ENCODE measurements at places on chromosomes 3 and 15.

- no peaks in the 10 kb centered on the region for H3K27me3 ChIP-seq
- H3K36me3 ChIP-seq = no peaks in the 10 kb centered on the region
- DNase-seq = no peak
- peaks cover 18% of the 10 kb centered on the region for H3K4me1 ChIP-seq
- no peak overlapping the region for H3K27ac ChIP-seq
- no peak overlapping the region for H3K4me3 ChIP-seq
Observed at GRCh38 chr15:90044916-90045371, 43.8 kb downstream of the ZNF710 start.

- H3K27me3 ChIP-seq = no peaks in the 10 kb centered on the region
- no peaks in the 10 kb centered on the region for H3K4me1 ChIP-seq
- H3K36me3 ChIP-seq = no peaks in the 10 kb centered on the region
- H3K4me3 ChIP-seq = no peak overlapping the region
- no peak overlapping the region for H3K27ac ChIP-seq
- no peak for DNase-seq
Observed at GRCh38 chr3:114714237-114714636, 420.4 kb downstream of the TIGIT start.

DNA sequence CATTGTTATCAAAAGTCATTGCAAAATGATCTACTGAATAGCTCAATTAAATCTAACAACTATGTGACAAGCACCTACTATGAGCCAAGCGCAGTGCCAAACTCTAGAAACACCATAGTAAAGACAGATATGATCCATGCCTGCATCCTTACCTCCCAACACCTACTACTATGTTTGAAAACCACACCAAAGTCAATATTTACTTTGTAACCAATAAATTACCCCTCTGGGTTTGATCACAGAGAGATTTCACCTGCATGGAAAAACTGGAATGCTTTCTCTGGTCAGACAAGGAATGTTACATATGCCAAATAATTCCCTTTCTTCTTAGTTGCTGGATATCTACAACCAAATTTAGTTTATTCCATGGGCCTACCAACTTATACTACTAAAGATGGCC, 422.2 kb downstream of the FHIT start:
- peaks cover 5% of the 10 kb centered on the region for H3K4me1 ChIP-seq
- H3K36me3 ChIP-seq = no peaks in the 10 kb centered on the region
- DNase-seq = no peak
- no peak overlapping the region for H3K27ac ChIP-seq

GRCh38 chr15:69154078-69154477, 6.4 kb upstream of the GLCE start:
- H3K27me3 ChIP-seq = no peaks in the 10 kb centered on the region
- no peak overlapping the region for H3K27ac ChIP-seq
- DNase-seq = no peak
- H3K36me3 ChIP-seq = no peaks in the 10 kb centered on the region

GRCh38 chr15:67967871-67968431, 86.2 kb upstream of the PIAS1 start:
- peak overlapping the region; percentile 24 for H3K4me3 ChIP-seq
- H3K36me3 ChIP-seq = no peaks in the 10 kb centered on the region
- DNase-seq = peak; percentile 79
- H3K27me3 ChIP-seq = no peaks in the 10 kb centered on the region
- H3K27ac ChIP-seq = no peak overlapping the region

DNA sequence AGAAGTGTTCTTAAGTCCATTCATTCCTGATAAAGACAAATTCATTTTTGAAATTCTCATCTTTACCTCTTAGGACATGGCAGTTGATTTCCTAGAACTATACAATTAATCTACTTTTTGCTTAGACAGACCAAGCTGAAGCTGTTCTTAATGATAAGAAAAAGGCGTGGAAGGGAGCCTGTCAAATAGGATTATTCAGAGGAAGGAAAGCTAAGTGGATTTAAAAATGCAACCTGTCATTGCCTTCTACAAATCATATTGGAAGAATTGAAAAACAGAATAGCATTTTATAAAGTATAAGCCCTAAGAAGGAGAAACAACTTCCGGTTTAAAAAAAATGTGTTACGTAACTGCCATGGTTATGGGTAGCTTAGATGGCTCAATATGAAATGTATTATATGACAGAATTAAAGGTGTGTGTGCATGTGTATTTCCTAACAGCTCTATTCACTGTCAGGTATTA, 81.2 kb upstream of the RAP2B start:
- H3K4me3 ChIP-seq = no peak overlapping the region
- no peak for DNase-seq
- no peaks in the 10 kb centered on the region for H3K4me1 ChIP-seq
- H3K27ac ChIP-seq = no peak overlapping the region
- no peaks in the 10 kb centered on the region for H3K27me3 ChIP-seq
- no peaks in the 10 kb centered on the region for H3K36me3 ChIP-seq

DNA sequence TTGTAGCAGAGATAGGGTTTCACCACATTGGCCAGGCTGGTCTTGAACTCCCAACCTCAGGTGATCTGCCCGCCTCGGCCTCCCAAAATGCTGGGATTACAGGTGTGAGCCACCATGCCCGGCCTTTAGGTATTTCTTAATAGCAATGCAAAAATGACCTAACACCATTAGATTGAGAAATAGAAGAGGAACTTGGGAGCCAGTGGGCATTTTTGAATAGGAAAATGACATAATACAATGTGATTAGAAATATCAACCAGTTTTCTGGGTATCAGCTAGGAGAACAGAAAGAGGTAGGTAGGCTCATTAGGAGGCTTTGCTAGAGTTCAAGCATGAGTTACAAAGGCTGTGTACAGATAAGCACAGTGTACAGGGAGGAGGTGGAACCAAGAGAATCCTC, 101.8 kb upstream of the TBC1D5 start:
- H3K27ac ChIP-seq = no peak overlapping the region
- DNase-seq = no peak
- no peaks in the 10 kb centered on the region for H3K4me1 ChIP-seq

DNA sequence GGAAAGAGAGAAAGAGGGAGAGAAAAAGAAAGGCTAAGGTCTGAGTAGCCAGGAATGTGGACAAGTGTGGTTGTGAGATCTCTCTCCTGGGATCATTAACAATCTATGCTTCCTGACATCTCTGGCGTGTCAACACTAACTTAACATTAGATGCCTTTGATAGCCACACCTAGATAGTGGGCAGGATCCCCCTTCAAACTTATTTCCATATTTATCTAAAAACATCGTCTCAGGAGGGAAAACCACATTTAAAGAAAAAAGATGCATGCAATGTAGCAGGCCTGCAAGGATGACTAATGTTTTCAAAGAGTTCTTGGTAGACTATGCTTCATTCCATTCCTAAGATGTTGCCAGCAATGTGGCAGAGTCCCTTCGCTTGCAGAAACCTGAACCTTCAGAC, 80.9 kb downstream of the MLH1 start:
- DNase-seq = peak; percentile 73
- peak overlapping the region; percentile 17 for H3K27ac ChIP-seq
- no peak overlapping the region for H3K4me3 ChIP-seq
- no peaks in the 10 kb centered on the region for H3K27me3 ChIP-seq

GRCh38 chr3:189167027-189167766, 4.6 kb upstream of the TPRG1 start:
- no peaks in the 10 kb centered on the region for H3K4me1 ChIP-seq
- H3K27me3 ChIP-seq = no peaks in the 10 kb centered on the region
- H3K27ac ChIP-seq = no peak overlapping the region
- no peak for DNase-seq

DNA sequence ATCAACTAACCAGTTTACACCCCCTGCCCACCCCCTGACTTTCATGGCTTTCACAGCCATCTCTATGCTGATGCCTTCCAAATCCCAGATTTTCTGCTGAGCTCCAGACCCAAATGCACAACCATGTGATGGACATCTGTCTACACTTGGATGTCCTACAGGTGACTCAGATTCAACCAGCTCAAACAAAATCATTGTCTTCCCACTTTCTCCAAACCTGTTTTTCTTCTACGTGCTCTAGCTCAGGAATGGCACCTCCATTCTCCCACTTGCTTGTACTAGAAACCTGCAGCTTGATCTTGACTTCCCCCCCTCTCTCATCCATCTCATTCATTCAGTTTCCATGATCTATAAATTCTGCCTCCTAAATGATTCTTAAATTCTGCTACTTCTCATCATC, 34.1 kb upstream of the RARRES1 start:
- H3K4me1 ChIP-seq = no peaks in the 10 kb centered on the region
- H3K36me3 ChIP-seq = no peaks in the 10 kb centered on the region
- no peak overlapping the region for H3K27ac ChIP-seq
- H3K4me3 ChIP-seq = no peak overlapping the region

DNA sequence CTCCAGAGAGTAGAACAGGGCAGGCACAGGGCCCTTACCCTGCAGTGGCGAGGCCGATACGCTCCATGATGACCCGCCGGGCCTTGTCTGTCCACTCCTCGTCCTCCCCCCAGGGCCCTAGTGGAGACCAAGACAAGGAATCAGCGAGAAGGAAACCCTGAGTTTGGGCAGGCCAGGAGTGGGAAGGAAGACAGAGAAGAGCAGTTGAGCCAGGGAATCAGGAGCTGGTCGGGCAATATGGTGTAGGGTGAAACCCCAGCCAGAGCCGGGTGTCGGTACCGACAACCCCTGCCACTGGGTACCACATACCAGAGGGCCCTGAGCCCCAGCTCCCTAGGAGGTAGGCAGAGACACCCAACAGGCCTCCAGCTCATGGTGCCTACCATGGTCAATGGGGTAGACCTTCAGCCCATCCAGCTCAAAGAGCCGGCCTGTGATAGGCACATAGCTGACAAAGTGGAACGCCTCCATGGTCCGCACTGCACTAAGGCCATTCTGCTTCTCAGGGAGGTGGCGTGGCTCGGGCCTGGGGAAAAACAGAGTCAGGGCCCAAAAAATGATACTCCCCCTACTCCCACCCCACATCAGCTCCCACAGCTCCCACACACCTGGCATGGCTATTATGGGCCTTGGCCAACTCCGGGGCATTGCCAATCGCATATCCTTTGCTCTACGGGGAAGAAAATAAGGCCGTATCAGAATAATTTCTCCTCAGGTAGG, 38.0 kb downstream of the SEMA3G start:
- H3K27me3 ChIP-seq = no peaks in the 10 kb centered on the region
- H3K27ac ChIP-seq = no peak overlapping the region
- no peak overlapping the region for H3K4me3 ChIP-seq
- H3K4me1 ChIP-seq = peaks cover 11% of the 10 kb centered on the region
- no peak for DNase-seq
- peaks cover 48% of the 10 kb centered on the region for H3K36me3 ChIP-seq

DNA sequence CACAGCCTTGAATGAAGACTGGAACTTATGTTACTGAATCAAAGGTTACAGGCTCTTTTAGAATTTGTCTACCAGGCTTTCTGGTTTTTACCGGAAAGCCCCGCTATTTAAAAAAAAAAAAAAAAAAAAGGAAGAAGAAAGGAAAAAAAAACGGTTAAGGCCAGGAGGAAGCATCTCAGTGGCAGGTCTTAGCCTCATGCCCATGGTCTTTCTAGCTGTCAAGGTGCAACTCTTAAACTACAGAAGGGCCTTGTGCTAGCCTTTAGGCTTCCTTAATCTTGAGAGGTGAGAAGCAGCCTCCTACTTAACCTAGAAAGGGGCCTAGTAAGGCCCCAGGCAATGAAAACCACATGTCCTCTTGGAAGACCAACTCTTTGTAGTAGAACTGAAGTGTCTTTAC, 77.5 kb downstream of the TBC1D5 start:
- no peaks in the 10 kb centered on the region for H3K36me3 ChIP-seq
- no peak for DNase-seq
- peaks cover 10% of the 10 kb centered on the region for H3K4me1 ChIP-seq
- no peak overlapping the region for H3K4me3 ChIP-seq
- H3K27ac ChIP-seq = no peak overlapping the region

DNA sequence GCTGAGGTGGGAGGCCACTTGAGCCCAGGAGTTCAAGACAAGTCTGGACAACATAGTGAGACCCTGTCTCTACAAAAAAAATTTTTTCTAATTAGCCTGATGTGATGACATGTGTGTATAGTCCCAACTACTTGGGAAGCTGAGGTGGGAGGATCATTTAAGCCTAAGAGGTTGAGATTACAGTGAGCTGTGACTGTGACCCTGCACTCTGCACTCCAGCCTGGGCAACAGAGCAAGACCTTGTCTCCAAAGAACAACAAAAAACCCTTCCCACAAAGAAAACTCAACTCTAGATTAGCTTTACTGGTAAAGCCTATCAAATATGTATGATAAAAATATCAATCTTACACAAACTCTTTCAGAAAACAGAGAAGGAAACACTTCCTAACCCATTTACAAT, 68.5 kb downstream of the ZNF148 start:
- no peaks in the 10 kb centered on the region for H3K36me3 ChIP-seq
- no peak overlapping the region for H3K27ac ChIP-seq
- H3K4me1 ChIP-seq = no peaks in the 10 kb centered on the region
- no peaks in the 10 kb centered on the region for H3K27me3 ChIP-seq
- no peak overlapping the region for H3K4me3 ChIP-seq
- no peak for DNase-seq

GRCh38 chr15:57421551-57421950, 45.2 kb downstream of the CGNL1 start:
- no peaks in the 10 kb centered on the region for H3K36me3 ChIP-seq
- no peaks in the 10 kb centered on the region for H3K27me3 ChIP-seq
- DNase-seq = peak; percentile 53
- peaks cover 58% of the 10 kb centered on the region for H3K4me1 ChIP-seq
- H3K27ac ChIP-seq = peak overlapping the region; percentile 80

- no peak overlapping the region for H3K27ac ChIP-seq
- H3K4me3 ChIP-seq = no peak overlapping the region
- no peaks in the 10 kb centered on the region for H3K4me1 ChIP-seq
- no peak for DNase-seq
Observed at GRCh38 chr3:192817053-192817452, 89.7 kb upstream of the FGF12 start.
